Fibroblast of villous mesenchyme (primary cell): ENCODE measurements at places on chromosomes 16 and 17.
A peak's percentile ranks its signal among the peaks of the same experiment; 100 is the strongest.

GRCh38 chr17:16534236-16534635, 34.8 kb downstream of the ZNF287 start:
- DNase-seq, result no peak

- no peak for DNase-seq
Observed at GRCh38 chr16:87366288-87366687, 17.3 kb downstream of the FBXO31 start.

- DNase-seq, result peak; percentile 54
Observed at GRCh38 chr17:69012895-69013805, 47.6 kb downstream of the ABCA9 start.

DNA sequence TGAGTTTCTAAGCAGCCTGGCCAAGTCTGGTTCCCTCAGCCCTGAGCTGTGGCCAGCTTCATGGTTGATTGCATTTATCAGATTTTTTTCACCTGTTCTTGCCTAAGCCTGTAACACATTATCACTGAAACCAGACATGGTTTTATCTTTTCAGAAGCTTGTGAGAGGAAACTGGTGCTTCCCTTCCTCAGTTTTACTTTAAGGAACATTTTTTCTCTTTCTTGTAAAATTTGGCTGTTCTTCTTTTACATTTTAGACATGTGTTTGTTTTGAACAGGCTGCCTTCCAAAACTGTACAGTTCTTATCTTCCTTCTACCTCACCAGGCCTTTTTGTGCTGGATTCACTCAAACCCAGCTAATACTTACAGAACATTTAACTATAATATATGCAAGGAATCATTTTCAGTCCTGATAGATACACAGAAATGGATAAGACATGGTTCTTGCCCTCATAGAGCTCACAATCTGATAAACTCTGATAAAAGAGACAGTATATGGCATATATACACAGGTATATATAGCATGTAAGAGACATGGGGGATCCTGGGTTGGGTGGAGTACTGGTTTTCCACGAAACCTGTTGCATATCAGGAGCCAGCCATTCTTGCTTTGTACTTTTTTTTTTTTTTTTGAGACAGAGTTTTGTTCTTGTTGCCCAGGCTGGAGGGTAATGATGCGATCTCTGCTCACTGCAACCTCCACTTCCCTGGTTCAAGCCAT, 44.5 kb downstream of the ZNRF1 start:
- DNase-seq, result peak; percentile 71

DNA sequence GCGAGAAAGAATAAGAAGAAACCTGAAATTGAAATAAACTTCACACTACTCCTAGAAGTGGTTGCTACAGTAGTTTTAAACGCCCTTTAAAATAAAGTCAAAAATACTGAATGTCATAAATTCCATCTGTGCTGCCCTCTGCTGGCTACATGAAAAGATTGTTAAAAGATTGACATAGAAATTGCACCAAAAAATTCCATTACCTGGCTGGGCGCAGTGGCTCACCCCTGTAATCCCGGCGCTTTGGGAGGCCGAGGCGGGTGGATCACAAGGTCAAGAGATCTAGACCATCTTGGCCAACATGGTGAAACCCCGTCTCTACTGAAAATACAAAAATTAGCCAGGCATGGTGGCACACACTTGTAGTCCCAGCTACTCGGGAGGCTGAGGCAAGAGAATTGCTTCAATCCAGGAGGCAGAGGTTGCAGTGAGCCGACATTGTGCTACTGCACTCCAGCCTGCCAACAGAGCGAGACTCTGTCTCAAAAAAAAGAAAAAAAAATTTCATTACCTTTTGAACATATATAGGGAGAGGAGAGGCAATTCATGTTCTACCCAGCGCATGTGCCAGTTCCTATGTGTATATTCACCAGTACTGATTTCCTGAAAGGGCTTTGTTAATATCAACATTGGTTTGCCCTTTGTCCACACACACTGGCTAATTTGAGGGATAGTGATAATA, 36.5 kb downstream of the CYTH1 start:
- peak; percentile 52 for DNase-seq

- DNase-seq, result no peak
Observed at GRCh38 chr16:79329166-79329521, 271.4 kb downstream of the MAF start.

DNA sequence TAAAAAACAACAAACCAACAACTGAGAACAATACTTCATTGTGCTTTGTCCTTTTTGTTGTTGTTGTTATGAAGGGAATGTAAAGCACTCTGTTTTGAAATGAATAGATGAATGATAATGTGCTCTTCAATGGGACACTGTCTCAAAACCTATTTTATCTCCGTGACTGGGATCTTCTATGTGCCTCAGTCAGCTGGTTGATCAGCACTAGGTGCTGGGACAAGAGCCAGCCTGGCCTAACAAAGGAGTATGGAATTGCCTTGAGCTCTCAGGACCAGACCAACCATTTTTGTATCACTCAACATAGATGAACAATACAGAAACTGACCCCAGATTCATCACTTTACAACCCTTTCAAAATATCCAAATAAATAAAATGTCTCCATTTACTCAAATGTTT, 440.2 kb downstream of the KCNJ2 start:
- no peak for DNase-seq

GRCh38 chr16:30874244-30874820, 19.5 kb downstream of the BCL7C start:
- no peak for DNase-seq

DNA sequence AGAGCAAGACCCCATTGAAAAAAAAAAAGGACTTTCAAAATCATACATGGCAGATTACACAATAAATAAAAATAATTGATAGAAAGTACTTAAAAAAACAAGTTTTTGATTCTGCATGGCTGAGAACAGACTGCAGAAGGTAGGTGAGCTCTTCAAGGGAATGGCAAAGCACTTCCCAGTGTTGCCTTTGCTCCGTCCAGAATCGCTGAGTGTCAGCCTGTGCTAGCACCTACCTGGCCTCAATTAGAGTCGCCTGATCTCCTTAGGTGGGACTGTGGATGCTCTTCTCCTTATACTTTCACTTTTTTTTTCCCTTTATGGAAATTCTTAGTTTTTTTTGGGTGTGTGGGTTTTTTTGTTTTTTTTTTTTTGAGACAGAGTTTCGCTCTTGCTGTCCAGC, 6.0 kb upstream of the TMEM220 start:
- DNase-seq, result no peak

DNA sequence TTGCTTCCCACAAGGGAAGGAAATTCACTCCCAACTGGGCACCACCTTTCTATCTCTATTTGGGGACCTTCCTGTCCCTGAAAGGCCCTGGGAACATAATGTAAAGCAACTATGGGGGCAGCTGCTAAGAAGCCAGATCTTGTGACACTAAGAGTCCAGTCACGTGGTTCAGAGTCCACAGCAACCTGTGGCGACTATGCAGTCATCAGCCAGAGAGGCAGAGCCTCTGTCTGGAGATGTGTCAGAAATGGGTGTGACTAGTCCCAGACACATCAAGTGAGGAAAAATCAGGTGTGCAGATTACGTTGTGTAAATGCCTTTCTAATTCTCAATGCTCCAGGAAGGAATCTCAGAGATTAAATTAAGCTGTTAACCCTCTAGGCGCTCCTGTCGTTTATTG, 26.6 kb upstream of the SKAP1 start:
- DNase-seq, result no peak

GRCh38 chr17:58317421-58318064, 11.1 kb downstream of the TSPOAP1 start:
- DNase-seq, result peak; percentile 41

- DNase-seq, result peak; percentile 90
Observed at GRCh38 chr16:89343501-89344457, 126.3 kb downstream of the ZNF778 start.

- no peak for DNase-seq
Observed at GRCh38 chr17:52106072-52106471, 52.4 kb downstream of the CA10 start.

DNA sequence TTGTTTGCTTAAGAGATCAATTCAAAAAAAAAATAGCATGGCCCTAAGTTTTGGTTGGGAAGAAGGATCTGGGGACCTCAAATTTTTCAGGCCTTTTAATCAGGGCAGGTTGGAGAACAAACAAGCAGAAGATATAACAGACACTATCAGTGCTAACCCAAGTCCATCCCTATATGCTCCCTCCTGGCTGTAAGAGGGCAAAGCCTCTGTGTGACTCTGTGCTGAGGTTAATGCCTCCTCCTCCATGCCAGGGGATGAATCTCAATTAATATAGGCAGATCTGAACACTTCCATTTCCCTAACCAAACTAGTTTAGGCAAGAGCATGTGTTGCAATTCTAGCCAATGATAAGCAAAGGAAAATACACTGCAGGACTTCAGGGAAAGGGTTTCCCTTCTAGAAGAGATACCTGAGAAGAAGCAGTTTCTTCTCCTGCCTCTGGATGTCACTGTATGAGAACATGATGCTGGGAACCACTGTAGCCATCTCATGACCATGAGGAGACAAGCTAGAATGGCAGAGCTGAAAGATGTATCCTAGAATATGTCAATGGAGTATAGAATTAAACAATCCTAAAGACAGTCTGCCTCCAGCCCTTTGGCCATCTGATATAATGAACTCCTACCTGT, 76.0 kb downstream of the CHD9NB start:
- DNase-seq, result peak; percentile 28

DNA sequence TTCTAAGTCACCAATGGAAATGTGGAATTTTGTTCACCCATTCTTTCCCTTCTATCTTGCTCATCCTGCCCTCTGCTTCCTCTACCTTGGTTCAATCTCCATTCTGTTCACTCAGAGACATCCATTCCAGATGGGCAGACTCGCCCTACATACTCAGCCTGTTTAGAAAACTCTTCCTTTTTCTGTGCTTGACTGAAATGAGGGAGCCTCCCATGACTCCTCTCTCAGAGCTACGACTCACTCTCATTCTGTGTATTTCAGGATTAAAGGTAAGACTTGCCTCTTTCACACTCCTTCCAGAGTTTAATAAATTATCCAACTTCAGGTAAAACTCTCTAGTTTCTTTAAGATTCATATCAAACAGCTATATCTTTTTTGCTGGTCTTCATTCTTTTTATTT, 182.8 kb downstream of the HS3ST3A1 start:
- no peak for DNase-seq

DNA sequence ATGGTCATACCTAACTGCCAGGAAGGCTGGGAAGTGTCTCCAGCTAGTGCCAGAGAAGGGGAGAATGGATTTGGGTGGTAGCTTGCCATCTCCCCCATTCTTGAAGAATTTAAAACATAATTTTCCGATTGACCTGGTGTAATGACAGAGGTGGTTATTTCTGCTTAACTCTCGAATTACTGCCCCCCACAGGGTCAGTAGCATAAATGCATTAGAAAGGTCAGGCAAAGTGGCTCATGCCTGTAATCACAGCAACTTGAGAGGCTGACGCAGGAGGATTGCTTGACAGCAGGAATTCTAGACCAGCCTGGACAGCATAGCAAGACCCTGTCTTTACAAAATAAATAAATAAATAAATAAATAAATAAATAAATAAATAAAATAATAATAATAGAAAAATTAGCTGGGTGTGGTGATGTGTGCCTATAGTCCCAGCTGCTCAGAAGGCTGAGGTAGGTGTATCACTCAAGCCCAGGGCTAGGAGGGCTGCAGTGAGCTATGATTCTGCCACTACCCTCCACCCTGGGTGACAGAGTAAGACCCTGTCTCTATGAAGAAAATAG, 27.5 kb downstream of the TMC7 start:
- no peak for DNase-seq

GRCh38 chr16:26830428-26831127, 236.1 kb upstream of the C16orf82 start:
- no peak for DNase-seq
